Left lung (tissue), 14 donors: ENCODE measurements at places on chromosomes 4 and X. TPM values are rescaled to one million over a fixed set of nuclear protein-coding genes. Genes with fewer than 3 reads are reported as not detected.

GRCh38 chr4:100828986-100829685 lies 311.3 kb upstream of the EMCN start:
- no peak overlapping the region for H3K27ac ChIP-seq
- H3K36me3 ChIP-seq, result no peaks in the 10 kb centered on the region
- no peak for DNase-seq

Gene PPM1K
- total RNA-seq, result 19.1 TPM

GRCh38 chr4:22201256-22201655 lies 252.7 kb upstream of the KCNIP4 start:
- H3K27ac ChIP-seq, result no peak overlapping the region
- H3K27me3 ChIP-seq, result no peaks in the 10 kb centered on the region
- no peaks in the 10 kb centered on the region for H3K36me3 ChIP-seq
- H3K4me3 ChIP-seq, result no peak overlapping the region

GRCh38 chrX:130552444-130553073 lies 150.8 kb downstream of the RBMX2 start:
- no peak overlapping the region for H3K27ac ChIP-seq
- no peaks in the 10 kb centered on the region for H3K4me1 ChIP-seq
- H3K4me3 ChIP-seq, result no peak overlapping the region
- no peaks in the 10 kb centered on the region for H3K36me3 ChIP-seq
- DNase-seq, result no peak
- no peaks in the 10 kb centered on the region for H3K27me3 ChIP-seq

Gene HSFX4
- not detected for total RNA-seq

Gene ZNF732
- total RNA-seq, result 0.47 TPM

GRCh38 chr4:52425751-52426326 lies 233.3 kb downstream of the USP46 start:
- H3K4me1 ChIP-seq, result no peaks in the 10 kb centered on the region
- peaks cover 3% of the 10 kb centered on the region for H3K36me3 ChIP-seq
- no peak overlapping the region for H3K27ac ChIP-seq

GRCh38 chr4:26429910-26430309 lies 60.4 kb downstream of the CCKAR start:
- peaks cover 5% of the 10 kb centered on the region for H3K4me1 ChIP-seq
- no peaks in the 10 kb centered on the region for H3K27me3 ChIP-seq
- no peak overlapping the region for H3K4me3 ChIP-seq
- H3K36me3 ChIP-seq, result peaks cover 84% of the 10 kb centered on the region

- no peaks in the 10 kb centered on the region for H3K36me3 ChIP-seq
- no peak overlapping the region for H3K4me3 ChIP-seq
- peak overlapping the region; percentile 21 for H3K27ac ChIP-seq
- no peaks in the 10 kb centered on the region for H3K4me1 ChIP-seq
- peak; percentile 46 for DNase-seq
Observed at GRCh38 chrX:41491267-41492004, 44.3 kb downstream of the NYX start.

DNA sequence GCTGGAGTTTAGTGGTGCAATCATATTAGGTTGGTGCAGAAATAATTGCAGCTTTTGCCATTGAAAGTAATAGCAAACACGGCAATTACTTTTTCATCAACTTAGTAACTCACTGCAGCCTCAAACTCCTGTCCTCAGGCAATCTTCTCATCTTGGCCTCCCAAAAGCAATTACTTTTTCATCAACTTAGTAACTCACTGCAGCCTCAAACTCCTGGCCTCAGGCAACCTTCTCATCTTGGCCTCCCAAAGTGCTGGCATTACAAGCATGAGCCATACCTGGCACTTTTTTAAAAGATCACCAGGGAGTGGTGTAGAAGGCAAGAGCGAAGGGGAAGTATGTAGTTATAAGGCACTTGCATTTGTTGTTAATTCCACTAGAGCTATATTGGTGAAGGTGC lies 491.1 kb upstream of the ADGRL3 start:
- no peaks in the 10 kb centered on the region for H3K4me1 ChIP-seq
- H3K4me3 ChIP-seq, result no peak overlapping the region
- no peak for DNase-seq
- H3K36me3 ChIP-seq, result no peaks in the 10 kb centered on the region
- H3K27me3 ChIP-seq, result no peaks in the 10 kb centered on the region

Gene ASB12
- not detected for total RNA-seq
